Stimulated activated CD4-positive, alpha-beta T cell treated with anti-CD3 and anti-CD28 coated beads, Interleukin-15, amount 100 ng/mL, for 1 hour (primary cell): ENCODE measurements at places on chromosomes 5 and 9.

- DNase-seq: no peak
Observed at GRCh38 chr5:7548596-7548995, 152.7 kb downstream of the ADCY2 start.

GRCh38 chr9:94692601-94693000 lies 33.9 kb upstream of the AOPEP start:
- no peak for DNase-seq

- no peak for DNase-seq
Observed at GRCh38 chr5:119287547-119288111, 68.2 kb upstream of the TNFAIP8 start.

GRCh38 chr5:131968396-131968954 lies 23.0 kb upstream of the MEIKIN start:
- no peak for DNase-seq

- DNase-seq: no peak
Observed at GRCh38 chr9:126991183-126991582, 76.6 kb downstream of the RALGPS1 start.

DNA sequence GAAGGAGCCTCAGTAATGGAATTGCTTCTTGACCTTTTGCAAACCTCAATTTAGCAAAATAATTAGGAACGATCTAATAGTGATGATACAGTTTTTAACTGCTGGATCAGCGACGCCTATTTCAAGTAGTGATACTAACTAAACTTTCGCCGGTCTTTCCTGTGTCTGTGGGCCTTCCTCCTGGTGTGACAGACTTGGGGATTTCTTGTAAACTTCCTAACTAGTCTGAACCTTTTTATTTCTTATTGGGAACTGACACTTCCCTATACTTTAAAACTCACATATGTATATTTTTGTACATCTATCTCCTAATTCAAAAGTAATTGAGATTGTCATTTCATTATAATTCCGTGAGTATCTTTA lies 15.2 kb downstream of the ITGA1 start:
- no peak for DNase-seq

DNA sequence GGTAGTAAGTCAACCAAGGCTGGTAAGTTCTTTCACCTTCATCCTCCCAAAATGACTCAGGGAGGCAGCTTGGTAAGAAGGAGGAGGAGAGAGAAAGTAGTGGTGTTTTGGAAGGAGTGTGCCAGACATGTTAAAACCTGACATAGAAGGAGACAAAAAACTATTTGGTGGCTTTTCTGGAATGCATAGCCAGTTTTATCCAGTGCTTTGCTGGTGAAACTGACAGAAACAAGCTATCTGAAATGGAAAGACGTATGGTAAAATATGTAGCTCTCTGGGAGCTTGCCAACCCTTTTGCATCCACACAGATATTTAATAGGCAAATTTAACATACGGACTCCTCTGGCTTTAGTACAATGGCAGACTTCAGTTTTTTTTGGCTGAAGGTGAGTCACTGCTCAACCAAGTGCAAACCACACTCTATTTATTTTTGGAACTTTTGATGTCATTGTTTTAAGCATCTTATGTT lies 45.4 kb downstream of the RAB14 start:
- no peak for DNase-seq

GRCh38 chr5:88060194-88060593 lies 208.5 kb downstream of the TMEM161B start:
- DNase-seq: no peak

- DNase-seq: no peak
Observed at GRCh38 chr9:134932606-134933005, 14.9 kb upstream of the FCN1 start.

GRCh38 chr5:7894860-7895259 lies 25.9 kb downstream of the MTRR start:
- DNase-seq: no peak

DNA sequence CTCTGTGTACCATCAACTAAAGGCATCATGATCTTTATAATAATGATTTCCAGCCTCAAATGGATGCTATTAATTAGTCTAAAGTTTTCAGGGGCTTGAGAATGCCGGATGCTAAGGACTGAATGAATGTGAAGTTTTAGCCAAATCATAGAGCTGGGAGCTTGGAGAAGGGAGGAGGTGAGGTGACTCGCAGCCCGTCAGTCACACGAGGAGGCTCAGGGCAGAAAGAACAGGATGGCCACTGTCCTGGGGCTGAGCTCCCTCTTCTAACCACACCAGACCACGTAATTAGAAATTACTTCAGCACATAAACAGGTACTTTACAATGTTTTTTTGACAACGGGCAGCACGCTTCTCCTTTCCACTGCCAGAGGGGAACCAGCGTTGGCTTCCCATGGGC lies 222.6 kb downstream of the NPR3 start:
- DNase-seq: no peak

GRCh38 chr5:93909356-93909755 lies 168.0 kb upstream of the POU5F2 start:
- DNase-seq: no peak

DNA sequence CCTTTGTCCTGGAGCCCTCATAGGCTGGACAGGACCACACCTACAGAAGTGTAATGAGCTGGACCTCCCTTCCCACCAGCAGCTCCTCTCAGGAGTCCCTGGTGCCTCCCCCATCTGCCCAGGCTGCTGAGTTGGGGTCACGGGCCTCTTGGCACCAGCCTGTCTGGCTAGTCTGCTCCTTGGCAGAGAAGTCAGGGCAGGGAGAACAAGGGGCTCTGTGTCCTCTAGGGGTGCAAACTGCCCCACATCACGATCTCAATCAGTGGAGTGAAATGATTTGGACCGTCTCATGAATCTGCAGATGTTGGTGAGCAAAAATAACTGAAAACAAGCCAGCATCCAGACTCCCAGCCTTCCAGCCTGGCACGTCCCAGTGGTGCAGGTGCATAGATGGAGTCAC lies 14.9 kb upstream of the GFPT2 start:
- DNase-seq: no peak
